ENCODE measurements at places on chromosomes 3 and 15.

DNA sequence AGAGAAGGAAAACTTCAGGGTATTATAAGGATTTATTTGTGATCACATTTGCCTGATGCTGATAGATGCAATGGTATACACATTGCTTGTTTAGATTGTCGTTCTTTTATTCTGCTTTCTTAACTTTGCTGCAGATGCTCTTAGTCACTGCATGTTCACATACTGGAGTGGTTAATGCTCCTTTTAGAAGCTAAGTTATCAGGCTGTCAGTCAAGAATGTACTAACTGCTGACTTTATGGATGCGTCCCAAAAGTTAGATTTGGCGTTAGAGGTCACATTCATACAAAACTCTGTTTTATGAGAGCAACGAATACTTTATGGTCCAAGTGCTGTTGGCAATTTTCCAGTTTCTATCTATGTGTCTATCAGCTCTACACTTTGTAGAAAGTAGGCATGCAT, 160.7 kb downstream of the BBX start:
- DNase-seq, result no peak

DNA sequence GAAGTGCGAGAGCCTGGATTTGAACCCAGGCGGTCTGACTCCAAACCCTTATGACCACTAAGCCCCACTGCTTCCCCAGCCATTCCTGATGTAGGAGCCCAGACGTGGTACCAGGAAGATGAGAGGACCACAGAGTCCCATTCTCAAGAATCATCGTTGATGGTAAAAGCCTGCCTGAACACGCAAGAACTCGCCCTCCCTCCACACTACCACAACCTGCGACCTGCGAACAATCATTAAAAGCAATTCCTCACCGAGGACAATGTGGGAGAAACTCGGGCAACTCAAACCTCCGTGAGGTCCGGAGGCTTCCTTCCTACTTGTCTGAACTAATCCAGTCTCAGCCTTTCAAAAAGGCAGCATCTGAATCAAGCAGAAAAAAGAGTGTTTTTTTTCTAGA, 10.3 kb downstream of the MAGI1 start:
- DNase-seq, result no peak

DNA sequence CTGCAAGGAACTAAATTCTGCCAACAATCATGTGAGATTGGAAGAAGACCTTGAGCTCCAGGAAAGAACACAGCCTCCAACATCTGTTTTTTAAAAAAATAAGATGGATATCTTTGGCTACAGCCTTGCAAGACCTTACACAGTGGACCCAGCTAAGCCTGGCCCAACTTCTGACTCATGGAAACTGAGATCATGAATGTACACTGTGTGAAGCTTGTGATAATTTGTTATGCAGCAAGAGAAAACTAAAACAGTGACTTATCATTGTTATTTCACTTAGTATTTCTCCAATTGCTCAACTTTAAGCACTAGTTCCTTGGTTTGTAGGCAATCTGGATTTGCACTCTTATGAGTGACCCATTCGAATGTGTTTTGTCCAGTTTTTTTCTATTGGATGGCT, 29.3 kb downstream of the SHQ1 start:
- DNase-seq, result no peak

DNA sequence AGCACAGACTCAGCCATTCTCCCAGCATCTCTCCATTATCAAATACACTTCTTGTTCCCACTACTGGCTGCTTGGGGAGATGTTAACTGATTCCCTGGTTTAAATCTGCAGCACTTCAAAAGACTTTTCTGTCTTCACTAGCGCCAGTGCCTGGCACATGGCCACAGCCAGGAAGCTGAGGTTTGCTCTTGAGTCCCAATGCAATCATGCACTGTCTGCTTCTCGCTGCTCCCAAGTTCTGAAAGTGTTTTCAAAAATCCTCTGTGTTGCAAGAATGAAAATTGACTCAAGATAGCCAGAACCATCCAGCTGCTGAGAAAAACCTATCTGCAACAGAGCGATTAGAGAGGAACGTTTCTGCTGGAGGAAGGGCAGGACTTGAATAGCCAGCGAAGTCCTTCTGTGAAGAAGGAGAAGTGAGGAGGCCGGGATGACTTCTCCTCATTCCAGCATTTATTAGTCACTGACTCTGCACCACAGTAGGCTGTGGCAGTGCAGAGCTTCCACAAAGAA, 358.4 kb upstream of the NR2F2 start:
- DNase-seq, result no peak

DNA sequence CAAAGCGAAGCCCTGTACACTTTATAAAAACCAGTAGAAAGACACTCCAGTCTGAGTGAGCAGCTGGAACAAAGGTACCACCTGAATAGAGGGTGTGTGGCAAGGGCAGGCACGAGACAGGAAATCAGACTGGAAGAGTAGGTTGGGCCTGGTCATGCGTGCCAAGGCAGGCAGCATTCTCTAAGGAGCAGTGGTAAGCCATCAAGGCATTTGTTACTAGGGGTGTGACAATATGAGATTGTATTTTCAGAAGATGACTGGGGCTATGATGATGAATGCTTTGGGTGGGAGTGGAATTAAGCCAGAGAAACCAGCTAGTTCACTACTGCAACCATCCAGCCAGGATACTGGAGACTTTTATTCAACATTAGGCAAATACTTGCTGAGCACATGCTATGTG, 5.0 kb downstream of the JMJD7 start:
- DNase-seq, result no peak

DNA sequence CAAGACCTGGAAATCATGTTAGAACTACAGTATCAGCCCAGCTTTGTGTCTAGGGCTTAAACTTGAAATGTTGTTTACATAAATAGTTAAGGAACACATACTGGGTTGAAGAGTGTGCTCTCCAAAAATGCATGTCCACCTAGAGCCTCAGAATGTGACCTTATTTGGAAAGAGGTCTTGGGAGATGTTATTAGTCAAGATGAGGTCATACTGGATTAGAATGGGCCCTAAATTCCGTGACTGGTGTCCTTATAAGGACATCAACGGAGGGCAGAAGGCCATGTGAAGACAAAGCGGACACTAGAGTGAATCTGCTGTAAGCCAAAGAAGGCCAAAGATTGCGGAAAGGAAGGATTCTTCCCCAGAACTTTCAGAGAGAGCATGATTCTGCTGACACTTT, 759.2 kb upstream of the CFAP20DC start:
- DNase-seq, result no peak

DNA sequence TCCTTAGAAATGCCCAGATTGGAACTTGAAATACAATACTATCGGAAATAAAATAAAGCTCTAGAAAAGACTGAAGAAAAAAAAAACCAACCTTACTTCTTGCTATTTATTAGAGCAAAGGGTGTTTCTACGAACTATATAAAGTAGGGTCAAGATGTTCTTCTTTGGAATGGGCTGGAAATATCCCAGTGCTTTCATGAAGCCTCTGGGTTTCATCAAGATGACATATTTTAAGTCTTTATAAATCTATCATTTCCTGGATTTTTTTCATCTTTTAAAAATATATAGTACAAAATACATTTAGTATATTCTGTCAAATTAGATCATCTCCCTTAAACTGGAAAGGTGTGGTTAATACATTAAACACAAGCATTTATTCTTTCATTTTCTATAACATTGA, 978.8 kb downstream of the NAALADL2 start:
- no peak for DNase-seq

GRCh38 chr3:25603703-25604102, 61.0 kb downstream of the TOP2B start:
- DNase-seq, result no peak

DNA sequence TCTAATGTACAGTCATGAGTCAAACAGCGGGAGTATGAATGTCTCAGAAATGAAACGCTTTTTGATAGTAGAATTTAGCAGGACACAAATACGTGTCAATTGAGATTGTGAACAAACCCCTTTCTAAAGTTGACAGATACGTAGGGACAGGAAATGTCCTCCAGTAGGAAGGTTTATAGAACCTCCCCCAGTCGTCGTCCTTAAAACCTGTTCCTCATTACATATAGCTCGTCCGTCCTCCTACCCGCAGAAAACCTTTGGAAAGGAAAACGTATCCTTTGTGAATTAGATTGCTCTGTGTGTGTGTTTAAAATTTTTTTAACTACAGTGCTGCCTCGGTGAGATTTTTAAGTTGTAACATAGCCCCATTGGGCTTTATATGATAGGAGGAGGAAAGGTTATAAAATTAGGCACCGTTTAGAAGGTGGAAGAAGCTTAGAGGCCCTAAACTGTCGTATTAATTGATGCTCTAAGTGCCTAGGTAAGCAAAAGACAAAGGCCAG, 4.1 kb downstream of the UBE2E1 start:
- DNase-seq, result no peak

GRCh38 chr3:151537726-151538125, 76.9 kb upstream of the IGSF10 start:
- no peak for DNase-seq

GRCh38 chr3:162143180-162143579, 646.6 kb downstream of the OTOL1 start:
- DNase-seq, result no peak

- DNase-seq, result no peak
Measured at GRCh38 chr3:59443618-59444293, 393.9 kb upstream of the CFAP20DC start.

DNA sequence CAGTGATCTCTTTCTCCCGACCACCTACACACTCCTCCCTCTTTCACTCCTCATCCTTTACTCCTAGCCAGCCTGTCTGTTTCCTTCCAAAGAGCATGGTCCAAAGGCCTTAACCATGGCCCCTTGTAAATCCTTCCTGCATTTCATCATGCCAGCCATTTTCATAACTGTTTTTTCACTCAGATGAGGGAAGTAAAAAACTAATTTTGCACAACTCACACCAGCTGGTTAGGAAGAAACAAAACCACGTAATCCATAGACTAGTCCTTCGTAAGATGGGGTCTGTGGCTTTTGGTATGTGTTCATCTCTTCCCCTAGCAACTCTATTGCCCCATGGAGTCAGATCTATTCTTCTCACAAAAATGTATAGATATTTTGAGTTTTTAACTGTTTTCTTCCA, 187.8 kb downstream of the SHOX2 start:
- DNase-seq, result no peak

DNA sequence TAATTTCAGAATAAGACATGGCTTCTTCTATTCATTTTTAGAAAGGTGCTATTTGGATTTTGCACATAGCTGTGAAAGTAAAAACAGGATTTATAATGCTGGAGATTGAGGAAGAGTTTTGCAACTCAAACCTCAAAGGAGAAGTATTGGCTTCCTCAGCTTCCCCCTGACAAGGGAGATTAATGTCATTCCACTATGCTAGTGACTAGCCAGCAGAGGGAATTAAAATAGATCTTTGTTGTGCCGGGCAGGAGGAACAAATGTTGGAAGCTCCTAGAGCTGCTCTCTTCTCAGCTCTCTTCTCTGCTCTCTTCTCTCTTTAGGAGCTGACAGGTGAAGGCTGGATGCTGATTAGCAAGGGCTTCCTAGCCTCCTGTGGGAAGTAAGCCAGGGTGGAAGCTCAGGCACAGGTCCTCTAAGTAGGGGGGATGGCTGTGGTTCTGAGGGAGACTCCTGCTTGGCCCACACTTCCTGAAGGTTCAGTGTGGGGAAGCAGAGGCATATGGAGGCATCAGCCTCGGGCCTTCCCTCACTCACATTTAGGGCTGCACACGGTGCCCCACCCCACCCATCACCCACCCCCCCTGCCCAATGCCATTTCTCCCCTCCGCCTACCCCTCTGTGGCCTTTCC, 29.6 kb downstream of the CX3CR1 start:
- DNase-seq, result no peak

DNA sequence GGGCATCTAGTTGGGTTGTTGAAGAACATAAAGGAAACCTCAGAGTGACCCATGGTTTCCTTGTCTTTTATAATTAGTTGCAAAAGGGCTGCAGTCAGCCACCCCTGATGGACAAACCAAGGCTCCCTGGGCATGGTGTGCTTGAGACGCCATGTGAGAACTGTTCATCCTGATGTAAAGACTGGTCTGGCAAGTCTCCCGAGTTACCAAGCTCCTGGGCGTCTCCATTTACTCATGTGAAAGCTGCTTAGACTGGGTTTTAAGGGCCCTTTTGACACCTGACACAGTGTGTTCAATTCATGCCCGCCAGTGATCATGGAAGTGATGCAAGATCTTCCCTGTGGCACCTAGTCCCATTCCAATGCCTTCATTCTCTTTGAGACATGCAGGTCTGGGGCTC, 49.4 kb downstream of the GRK7 start:
- no peak for DNase-seq

GRCh38 chr3:15649341-15649740, 47.8 kb downstream of the BTD start:
- DNase-seq, result no peak

DNA sequence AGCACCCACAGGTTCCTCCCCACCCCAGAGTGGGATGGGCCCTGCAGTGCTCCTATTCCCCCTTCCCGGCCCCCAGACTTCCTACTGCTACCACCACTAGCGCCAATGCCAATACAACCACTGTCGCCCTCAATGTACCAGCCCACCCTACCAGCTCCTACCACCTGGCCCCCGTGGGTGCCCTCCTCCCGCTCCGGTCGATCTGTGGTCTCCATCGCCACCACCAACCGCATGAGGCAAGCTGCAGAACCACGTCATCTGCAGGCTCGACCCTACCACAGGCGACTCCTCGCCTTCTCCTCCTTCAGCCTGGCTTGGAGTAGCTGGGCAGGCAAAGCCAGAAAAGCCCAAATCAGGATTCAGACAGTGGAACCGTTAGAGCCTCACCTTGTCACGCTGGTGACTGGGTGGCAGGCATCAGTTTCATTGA, 179.3 kb downstream of the POTEB3 start:
- DNase-seq, result no peak

DNA sequence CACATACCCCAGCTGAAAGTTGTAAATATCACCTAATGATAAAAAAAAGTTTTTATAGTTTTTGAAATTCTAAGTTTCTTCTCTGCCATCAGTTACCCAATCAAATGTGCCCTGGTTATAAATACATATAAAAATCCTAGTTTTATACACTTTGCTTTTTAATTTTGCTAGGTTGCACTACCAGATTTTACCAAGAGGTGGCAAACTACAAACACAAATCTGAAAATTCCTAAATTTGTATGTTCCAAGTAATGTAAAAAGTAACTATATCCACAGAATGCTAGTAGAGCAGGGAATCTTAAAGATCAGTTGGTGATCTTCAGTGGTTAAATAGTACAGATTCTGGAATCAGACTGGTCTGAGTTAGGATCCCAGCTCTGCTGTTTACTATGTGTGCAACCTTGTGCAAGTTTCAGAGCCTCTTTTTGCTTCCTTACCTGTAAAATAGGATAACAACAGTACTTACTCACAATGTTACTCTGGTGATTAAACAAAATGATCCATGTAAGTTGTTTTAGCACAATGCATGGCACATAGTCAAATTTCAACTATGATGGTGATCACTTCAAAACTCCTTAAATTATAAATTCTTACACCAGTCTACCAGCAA, 11.0 kb downstream of the TRPM7 start:
- no peak for DNase-seq

- DNase-seq, result no peak
Measured at GRCh38 chr3:12777171-12777570, 18.1 kb upstream of the TMEM40 start.

DNA sequence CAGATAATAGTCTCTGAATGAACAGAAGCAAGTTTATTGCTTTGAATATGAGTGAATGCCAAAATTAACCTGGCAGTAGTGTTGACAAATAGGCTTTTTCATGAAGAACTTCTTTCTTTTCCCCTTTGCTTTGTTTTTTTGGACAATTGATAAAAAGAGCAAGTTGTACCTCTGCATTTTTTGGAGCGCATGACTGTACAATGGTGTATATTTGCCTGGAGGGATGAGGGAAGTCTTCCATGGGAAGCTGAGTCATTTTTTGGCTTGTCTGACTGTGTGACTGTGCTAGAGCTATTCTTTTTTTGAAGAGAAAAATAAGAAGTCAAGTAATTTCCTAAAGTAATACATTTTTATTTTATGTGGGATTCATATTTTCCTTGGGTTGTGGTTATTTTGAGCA, 186.9 kb downstream of the KLHL25 start:
- DNase-seq, result no peak

- no peak for DNase-seq
Measured at GRCh38 chr3:67090474-67090873, 92.4 kb downstream of the KBTBD8 start.

Data from NCI-H1105 (cell line).